Activated CD4-positive, alpha-beta T cell treated with anti-CD3 and anti-CD28 coated beads, Interleukin-2, amount 50 U/mL, for 4 hours (primary cell): ENCODE measurements at places on chromosomes 5 and 9.

DNA sequence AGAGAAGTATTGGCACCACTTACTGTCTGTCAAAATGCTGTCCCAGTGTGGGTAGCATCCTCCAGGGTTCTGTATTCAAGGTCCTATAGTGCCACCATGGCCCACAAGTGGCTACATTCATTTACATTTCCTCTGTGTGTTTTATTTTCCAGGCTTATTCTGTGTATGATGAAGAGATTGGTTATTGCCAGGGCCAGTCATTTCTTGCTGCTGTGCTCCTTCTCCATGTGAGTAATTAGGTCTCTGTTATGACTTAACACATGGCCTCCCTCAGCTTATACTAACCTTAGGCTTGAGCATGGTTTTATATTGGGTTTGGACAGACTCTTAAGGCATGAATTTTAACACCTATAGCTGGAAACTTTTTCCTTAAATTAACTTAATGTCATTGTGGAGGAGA is 36.7 kb downstream of the GPR21 start:
- DNase-seq: no peak

DNA sequence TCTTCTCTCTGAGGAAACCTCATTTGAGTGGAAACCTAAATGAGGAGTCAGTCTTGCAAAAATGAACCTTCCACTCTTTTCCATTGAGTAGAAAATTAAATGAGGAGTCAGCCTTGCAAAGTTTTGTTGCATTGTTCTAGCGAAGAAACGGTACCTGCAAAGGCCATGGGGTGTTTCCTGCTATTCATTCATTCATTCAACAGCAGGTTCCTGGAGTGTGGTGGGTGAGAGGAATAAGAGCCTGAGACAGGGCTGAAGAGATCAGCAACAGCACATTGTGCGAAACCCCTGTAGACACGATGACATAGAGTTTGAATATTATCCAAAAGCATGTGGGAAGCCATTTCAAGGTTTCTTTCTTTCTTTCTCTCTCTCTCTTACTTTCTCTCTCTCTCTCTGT is 14.6 kb upstream of the SETX start:
- no peak for DNase-seq

- no peak for DNase-seq
Measured at GRCh38 chr9:6779417-6780241, 21.9 kb downstream of the KDM4C start.

GRCh38 chr5:82684165-82684564 is 393.0 kb downstream of the TMEM167A start:
- no peak for DNase-seq

- DNase-seq: no peak
Measured at GRCh38 chr5:97764700-97765099, 581.7 kb upstream of the RIOK2 start.

GRCh38 chr5:139335811-139336210 is 5.8 kb upstream of the PAIP2 start:
- no peak for DNase-seq

DNA sequence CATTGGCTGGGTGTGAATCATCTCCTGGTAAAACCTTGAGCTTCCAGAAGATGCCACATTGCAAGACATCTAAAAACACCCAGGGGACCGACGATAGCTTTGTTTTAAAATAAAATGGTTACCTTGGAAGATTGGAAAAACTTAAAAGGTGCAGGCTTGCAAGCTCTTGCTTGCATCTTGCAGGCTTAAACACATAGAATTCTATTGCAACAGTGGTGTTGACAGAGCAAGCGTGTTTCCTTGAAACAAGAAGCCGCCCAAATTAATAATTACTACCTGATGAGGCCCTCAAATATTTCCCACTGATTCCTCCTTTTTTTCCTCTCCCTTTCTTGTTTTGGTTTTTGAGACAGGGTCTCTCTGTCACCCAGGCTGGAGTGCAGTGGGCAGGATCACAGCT is 137.1 kb upstream of the BASP1 start:
- no peak for DNase-seq

- no peak for DNase-seq
Measured at GRCh38 chr5:7320701-7321301, 75.1 kb upstream of the ADCY2 start.

DNA sequence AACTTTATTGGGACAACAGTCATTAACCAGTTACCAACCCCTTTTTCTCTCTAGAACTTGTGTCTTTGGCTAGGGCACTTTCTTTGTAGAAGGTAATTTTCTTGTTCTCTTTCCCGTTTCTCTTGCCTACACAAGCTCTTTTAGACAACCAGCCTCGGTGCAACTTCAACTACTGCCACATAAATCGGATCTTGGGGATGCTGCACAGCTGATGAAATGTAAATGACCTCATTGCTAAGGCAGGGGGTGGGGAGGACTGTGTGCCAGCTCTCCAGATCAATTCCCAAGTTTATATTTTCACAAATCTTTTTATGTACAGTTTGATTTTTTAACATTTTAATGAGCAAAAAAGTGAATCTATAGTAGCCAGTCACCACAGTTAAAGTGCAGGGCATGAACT is 157.6 kb downstream of the DENND1A start:
- no peak for DNase-seq

DNA sequence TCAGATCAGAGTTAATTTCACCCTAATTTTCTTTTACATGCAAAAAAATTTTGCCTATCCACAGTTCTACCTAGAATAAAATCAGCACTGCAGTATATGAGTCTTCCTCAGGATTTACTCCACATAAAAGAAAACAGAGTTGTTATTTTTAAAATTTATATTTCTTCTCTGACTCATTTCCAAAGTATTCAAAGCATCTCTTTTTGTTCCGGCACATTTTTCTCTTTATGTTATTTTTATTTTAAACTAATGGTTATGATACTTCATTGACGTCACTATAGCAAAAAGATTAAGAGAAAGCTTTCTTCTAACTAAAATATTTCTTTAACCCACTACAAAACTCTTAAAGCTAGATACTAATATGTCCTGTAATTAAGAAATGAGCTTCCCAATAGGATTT is 590.4 kb downstream of the PRELID2 start:
- no peak for DNase-seq

GRCh38 chr5:150045549-150045948 is 40.8 kb downstream of the CSF1R start:
- DNase-seq: no peak

DNA sequence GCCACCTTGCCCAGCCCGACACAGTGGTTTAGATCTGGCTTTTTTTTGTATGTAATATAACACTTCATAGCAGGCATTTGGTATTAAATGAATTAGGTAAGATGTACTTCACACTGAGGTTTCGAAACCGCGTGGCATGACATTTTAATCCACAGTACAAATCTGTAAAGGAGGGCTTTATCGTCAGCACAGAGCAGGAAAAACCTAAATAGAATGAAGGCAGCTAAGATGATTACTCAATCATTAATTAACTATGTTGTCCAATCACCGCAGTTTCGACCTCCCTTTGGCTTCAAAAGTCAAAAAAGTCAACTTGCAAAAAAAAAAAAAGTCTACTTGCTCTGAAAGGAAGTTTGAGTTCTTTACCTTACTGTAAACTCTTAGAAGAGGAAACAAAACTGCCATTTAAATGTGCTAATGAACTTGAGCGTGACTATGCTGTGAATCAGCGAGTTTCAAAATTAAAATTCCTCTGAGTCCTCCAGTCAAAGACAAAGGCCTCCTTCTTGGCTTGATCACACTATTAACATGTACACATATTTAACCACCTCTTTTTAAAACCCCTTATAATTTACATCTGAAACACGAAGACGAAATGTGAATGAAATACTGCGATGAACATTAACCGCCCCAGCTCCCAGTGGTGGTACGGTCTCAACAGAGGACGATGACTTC is 698 bp upstream of the SEC24A start:
- peak; percentile 4 for DNase-seq

DNA sequence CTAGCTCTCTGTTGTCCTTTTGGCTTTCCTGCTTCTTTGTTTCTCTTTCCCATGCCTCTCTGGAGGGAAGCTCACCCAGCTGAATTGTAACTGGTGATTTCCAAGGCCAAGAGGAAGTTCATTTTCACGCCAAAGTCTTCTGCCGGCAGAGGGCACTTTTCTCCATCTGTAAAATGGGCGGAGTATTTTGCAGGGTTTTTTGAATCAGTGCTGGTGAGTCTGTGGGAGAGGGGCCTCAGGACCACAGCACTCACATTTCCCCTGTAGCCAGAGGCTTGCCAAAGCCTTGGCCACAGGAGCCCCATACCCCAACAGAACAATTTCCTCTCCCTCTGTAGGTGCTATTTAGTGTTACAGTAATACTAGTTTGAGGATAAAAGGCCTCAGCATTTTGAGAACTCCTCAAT is 42.3 kb upstream of the MATR3 start:
- peak; percentile 32 for DNase-seq

DNA sequence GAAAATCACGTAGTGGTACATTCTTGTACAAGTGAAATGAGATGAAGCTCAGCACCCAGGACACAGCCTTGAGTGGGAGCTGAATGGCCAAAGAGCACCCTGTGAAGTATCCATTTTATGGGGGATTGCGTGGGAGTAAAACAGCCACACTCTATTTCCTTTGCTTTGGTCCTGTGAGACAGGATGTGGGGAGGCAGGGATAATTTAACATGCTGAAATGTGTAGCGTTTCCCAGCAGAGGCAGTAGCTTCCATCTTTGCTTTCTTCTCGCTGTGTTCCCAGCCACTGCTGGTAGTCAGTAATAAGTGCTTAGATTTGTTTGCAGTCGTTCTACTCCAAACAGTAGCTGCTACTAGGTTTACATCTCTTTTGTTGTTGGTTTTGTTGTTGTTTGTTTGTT is 4.4 kb downstream of the IL31RA start:
- DNase-seq: no peak

- no peak for DNase-seq
Measured at GRCh38 chr9:89356782-89357181, 38.5 kb downstream of the SECISBP2 start.

DNA sequence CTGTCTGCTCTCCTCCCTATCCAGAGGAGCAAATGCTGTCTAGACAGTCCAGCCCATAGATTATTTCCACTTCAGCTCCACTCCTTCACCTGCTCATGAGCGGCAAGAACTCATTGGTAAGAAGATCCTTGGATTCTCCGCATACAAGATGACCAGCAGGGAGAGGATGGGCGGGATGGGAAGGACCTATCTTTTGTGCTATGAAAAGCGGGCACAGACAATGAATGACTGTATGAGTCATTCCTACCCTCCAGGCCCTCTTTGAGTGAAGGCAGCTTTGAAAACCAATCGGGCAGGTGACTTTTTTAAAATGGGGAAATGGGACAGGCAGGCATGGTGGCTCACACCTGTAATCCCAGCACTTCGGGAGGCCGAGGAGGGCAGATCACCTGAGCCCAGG is 49.4 kb downstream of the SMIM23 start:
- DNase-seq: no peak

DNA sequence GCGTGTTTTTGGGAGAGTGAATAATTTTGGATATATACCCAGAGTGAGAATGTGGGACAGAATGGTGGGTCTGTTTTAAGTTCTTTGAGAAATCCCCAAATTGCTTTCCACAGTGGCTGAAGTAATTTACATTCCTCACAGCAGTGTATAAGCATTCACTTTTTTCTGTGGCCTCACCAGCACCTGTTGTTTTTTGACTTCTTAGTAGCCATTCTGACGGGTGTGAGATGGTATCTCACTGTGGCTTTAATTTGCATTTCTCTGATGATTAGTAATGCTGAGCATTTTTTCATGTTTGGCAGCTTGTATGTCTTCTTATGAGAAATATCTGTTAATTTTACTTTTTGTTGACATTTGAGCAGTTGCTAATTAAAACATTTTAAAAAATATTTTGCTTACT is 9.4 kb upstream of the SPATA31D1 start:
- DNase-seq: no peak

DNA sequence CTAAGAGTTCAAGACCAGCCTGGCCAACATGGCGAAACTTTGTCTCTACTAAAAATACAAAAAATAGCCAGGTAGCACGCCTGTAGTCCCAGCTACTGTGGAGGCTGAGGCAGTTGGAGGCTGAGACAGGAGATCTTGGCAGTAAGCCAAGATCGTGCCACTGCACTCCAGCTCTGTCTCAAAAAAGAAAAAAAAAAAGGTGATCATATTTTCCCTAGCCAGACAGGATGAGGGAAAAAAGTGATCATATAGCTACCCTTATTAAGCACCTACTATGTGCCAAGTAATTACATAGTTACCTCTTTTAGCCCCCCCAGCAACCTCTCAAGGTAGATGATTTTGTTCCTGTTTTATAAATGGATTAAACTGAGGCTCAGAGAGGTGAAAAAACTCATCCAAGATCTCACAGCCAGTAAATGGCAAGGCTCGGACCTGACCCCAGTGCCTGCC is 18.1 kb upstream of the RPL26L1 start:
- DNase-seq: no peak

DNA sequence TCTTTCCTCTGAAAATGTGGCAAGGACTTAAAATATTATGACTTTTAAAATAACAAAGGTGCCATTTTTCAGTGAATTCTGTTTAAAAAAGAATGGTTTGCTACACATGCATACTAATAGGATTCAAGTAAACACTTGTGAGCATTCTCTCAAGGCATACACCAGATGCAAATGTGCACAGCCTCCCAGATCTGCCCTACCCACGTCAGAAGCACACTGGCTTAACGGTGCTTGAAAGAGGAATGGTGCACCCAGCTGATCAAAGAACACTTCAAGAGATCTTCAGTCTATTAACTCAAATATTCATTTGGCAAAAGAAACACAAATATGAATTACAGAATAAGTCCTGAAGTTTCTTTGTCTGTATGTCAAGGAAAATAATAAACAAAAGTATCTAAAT is 15.8 kb downstream of the GABRB2 start:
- DNase-seq: no peak

DNA sequence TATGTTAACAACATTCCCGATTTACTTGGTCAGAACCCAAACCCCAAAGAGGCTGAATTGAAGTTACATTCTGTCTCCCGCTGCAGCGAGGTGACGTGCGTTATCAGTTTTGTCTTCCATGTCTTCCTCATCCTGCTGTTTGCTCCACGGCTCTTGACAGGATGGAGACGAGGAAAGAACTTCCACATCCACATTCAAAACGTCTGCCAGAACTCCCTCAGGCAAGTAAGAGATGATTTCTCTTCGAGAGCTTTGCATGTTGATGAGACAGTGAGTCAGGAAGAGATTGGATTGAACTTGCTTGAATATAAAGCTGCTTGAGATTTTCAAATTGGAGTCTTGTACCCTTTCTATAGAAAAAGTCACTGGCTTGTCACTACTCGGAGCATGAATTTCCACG is 242.6 kb downstream of the AUH start:
- DNase-seq: no peak

DNA sequence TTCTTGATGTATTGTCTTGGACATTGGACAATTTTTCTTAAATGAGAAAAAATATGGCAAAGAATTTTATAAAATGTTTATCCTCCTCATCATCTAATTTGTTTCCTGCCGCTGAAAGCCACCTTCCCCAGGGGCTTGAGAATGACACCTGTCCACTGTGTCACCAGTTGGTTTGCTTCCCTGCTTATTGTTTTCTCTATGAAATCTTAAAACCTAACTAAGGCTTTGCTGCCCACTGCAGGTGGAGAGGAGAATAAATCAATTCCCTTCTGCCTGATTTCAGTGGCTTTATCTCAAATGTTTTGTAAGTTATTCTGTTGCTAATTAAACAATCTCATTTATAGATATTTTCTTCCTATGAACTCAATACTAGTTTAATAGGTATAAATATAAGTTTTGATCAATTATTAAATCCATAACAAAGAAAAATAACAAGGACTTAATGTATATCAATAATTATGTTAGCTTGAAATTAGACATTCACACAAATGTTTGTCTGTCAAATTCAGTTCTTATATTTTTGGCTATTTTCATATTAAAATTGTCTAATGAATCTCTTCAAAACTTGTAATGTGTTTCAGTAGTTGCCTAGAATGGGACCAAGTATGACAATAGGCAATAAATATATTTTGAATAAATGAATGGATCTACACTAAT is 822.5 kb downstream of the PTPRD start:
- DNase-seq: no peak
